ENCODE measurements at places on chromosomes 4 and X.

GRCh38 chr4:33323393-33323792, 2603.2 kb downstream of the PCDH7 start:
- no peak for DNase-seq

- no peak for DNase-seq
Measured at GRCh38 chr4:95106408-95106928, 348.7 kb downstream of the BMPR1B start.

DNA sequence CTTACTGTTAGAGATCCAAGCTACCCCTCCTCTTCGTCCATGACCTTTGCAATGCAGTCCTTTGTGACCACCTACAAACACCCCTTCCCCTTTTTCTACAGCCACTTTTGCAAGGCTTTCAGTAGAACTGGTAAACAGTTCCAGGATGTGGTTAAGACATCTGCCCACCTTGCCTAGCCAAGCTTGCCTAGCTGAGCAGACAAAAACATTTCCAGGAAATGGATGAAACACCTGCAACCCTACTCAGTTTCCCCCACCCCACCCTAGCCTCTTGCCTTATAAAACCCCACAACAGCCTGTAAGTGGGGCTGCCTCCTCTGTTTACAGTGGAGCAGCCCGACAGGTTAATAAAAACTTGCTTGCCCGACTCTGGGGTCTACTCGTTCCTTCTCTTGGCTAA, 133.8 kb downstream of the ZC4H2 start:
- DNase-seq = no peak

- no peak for DNase-seq
Measured at GRCh38 chrX:6053141-6053540, 175.5 kb downstream of the NLGN4X start.

GRCh38 chr4:184902550-184902949, 76.8 kb upstream of the ACSL1 start:
- DNase-seq = no peak

- no peak for DNase-seq
Measured at GRCh38 chr4:142404191-142404611, 441.9 kb downstream of the INPP4B start.

DNA sequence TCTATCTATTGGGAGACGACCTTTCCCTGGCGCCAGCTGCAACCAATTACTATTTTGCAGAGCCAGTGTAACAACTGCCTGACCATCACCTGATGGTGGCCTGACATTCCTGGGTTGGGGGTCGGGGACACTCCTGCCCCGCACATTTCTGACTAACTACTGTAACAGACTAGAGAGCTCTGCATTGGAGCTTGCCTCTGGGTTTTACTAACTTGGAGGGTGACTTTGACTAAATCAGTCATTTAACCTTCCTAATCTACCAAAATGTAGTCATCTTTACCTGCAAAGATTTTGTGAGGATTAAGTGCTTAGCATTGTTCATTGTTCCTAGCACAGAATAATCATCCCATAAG, 37.5 kb upstream of the ABCG2 start:
- DNase-seq = no peak

DNA sequence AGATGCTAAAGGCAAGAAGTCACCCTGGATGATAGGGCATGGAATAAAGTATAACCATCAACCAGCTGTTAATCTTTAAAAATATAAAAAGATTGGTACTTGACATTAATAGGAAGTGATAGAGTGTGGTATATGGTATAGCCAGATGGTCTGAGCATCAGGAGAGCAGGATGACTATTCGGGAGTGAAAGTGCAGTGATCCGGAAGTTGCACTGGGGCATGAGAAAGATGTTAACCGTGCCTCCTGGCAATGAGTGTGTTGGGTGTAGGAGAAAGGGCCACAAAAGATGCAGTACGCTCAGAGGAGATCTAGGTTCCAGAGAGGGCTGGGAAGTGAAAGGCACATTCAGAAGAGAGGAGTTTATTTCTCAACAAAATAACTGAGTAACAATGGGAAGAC, 65.0 kb downstream of the TSPAN7 start:
- no peak for DNase-seq

DNA sequence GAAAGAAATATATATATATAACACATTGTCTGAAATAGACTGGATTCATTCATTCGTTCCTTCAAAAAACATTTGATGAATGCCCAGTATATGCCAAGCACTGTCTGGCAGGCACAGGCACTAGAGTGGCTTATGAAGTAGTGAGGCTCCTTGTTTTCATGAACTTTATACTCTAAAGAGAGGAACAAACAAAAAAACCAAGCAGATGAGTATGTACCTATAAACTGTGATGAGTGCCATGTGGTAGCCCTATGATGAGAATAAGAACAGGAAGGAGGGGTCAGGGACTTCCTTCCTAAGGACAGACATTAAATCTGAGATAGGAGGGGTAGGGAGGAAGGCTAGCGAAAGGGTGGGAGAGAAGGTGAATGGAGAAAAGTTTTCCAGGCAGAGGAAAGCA, 19.5 kb upstream of the PDGFRA start:
- no peak for DNase-seq

DNA sequence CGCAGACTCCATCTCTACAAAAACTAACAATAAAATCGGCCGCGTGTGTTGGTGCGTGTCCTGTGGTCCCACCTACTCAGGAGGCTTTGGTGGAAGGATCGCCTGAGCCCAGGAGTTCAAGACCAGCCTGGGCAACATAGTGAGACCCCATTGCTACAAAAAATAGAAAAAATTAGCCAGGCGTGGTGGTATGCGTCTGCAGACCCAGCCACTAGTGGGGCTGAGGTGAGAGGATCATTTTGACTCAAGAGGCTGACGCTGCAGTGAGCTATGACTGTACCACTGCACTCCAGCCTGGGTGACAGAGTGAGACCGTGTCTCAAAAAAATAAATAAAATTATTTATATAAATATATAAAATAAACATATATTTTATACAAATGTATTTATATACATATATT, 22.3 kb downstream of the ASMTL start:
- no peak for DNase-seq

DNA sequence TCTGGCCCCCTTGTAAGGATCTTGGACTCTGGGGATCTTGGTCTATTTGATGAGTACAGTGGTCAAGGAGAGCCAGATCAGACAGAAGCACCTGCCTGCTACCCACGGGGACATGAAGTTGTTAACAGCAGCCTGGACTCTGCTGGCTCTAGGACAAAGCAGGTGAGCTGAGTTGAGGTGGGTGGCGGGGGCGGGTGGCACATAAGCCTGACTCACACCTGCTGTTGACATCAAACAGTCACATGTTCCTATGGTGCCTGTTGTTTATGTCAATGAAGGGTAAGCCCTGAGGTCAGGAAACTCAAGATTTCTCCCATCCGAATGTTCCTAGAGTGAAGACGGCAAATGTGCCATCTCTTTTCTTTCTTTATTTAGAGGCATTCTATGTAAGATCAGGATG, 50.1 kb upstream of the CLNK start:
- no peak for DNase-seq

- DNase-seq = no peak
Measured at GRCh38 chrX:84108584-84108983, 79.4 kb downstream of the RPS6KA6 start.

DNA sequence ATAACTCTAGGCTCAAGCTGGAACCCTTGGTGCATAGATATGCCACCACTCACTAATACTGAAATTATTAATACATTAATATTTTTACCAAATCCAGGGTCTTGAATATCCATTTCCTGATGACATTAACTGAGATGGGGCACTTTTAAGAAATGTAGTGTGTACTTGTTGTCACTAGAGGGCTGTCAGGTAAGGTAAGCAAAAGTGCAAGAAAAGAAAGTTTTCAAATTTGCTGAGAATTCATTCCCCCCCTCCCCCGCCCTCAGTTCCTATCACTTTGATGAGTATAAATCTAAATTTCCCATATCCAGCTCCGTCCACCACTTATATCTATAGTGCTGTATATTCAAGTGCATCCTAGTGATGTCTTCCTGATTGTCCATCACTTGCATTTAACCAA, 20.5 kb upstream of the WDR44 start:
- DNase-seq = no peak

- no peak for DNase-seq
Measured at GRCh38 chr4:166499820-166500219, 626.8 kb downstream of the TLL1 start.

DNA sequence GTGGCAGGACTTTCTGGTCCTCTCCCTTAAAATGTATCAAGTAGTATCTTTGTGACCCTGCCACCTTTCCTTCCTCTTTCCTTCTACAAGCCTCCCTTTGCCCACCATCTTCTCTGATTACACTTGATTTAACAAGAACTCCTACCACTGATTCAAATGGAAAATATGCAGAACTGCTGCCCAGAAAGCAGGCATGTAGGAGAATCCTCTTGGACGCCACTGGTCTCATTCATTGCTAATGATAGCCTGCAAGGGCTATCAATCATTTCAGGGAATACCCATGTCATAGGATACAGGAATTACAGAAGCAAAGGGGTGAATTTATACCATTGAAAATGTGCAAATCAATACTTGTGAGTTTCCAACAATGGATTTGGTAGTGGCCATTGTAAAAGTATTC, 294.6 kb upstream of the NRK start:
- DNase-seq = no peak

- DNase-seq = no peak
Measured at GRCh38 chrX:48902135-48902534, 4.4 kb downstream of the PQBP1 start.
